GM23248 (cell line): ENCODE measurements at places on chromosomes 7 and 10. TPM values are rescaled to one million over a fixed set of nuclear protein-coding genes. Genes with fewer than 3 reads are reported as not detected.

DNA sequence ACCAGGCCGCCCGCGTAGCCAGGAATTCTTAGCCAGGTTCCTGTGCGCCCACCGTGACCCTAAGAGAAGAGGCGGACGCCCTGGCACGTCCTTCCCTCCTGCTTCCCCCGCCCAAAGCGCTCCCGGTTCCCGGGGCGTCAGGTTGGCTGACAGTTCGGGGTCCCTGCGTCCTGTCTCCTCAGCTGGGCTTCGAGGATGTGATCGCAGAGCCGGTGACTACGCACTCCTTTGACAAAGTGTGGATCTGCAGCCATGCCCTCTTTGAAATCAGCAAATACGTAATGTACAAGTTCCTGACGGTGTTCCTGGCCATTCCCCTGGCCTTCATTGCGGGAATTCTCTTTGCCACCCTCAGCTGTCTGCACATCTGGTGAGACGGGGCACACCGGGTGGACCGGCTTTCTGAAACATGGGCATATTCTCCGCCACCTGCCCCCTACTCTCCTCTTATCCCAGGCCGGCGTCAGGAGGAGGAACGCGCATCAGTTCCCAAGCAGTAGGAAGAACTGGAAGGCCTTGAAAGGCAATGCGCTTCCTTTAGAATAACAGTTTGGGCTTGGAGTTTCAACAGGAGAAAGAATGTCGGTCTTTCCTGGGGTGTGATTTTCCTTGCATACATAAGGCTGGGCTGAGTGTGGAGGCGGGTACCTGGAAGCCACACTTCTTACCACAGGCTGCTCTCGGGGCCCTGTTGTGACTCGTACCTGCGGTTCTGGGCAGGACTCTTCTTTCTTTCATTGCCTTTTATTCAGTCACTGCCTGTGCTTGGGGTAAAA, 728 bp downstream of the CAV2 start:
- DNase-seq = peak; percentile 69

DNA sequence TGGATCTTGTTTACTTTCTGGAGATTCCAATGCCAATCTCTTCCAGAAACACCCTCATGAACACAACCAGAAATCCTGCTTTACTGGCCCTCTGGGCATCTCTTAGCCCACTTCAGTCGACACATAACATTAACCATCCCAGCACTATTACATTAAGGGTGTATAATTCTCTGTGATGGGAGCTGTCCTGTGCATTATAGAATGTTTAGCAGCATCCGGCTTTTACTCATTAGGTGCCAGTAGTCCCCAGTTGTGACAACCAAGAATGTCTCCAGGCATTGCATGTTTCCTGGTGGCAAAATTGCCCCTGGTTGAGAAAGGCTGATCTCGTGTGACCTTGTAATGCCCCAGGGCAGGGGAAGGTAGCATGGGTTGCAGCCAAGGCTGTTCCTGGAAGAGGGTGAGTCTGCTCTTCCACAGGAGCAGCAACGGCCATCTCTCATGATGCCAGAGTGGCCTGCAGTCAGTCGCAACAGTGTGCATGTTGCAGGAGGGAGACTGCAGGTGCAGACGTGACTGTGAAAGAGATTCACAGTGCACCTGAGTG, 2.6 kb upstream of the DDC start:
- no peak for DNase-seq

- DNase-seq = no peak
Observed at GRCh38 chr7:85423209-85423895, 236.5 kb upstream of the SEMA3D start.

- no peak for DNase-seq
Observed at GRCh38 chr10:47253030-47253637, 46.9 kb upstream of the GDF10 start.

DNA sequence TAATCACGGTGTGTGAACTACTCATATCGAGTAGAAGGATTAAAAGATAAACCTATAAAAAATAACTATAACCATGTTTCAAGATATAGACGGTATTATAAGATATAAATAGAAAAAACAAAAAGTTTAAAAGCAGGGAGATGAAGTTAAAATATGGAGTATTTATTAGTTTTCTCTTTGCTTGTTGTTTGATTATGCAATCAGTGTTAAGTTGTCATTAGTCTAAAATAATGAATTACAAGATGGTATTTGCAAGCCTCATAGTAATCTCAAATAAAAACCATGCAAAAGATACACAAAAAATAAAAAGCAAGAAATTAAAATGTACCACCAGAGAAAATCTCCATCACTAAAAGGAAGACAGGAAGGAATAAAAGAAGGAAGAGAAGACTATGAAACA, 83.3 kb downstream of the TES start:
- DNase-seq = no peak

DNA sequence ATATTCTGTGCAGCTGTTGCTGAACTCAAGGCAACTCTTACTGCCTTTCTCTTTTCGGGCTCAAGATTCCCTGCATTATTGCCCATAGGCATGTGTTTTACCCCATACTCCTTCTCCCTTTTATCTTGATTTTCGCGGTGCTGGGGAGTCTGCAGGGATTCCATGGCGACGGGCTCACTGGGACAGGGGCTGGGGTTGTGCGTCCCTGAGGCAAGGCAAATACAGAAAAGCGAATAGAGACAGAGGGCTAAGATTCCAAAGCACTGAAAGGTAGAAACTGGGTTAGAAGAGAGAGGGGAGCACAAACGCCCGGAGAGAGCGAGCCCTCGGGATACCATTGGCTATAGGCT, 519 bp upstream of the RPP38 start:
- no peak for DNase-seq

DNA sequence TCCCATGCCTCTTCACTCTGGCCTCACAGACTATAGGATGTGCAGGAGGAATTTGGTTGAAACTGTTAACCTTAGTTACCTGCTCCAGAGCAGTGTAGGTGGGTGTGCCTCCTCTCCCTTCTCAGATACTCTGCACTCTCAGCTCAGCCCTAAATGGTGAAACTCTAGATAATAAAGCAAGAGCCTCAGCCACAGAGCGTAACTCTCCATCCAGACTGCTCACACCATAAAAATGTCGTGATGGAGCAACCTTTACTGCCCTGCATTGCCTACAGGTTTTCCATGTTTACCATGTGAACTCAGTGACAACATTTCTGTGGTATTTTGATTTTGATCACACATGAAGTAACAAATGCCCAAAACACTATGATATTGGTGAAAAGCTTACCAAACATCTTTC, 227.7 kb downstream of the CREB5 start:
- no peak for DNase-seq

GRCh38 chr7:144410441-144410840, 6.9 kb upstream of the NOBOX start:
- no peak for DNase-seq

DNA sequence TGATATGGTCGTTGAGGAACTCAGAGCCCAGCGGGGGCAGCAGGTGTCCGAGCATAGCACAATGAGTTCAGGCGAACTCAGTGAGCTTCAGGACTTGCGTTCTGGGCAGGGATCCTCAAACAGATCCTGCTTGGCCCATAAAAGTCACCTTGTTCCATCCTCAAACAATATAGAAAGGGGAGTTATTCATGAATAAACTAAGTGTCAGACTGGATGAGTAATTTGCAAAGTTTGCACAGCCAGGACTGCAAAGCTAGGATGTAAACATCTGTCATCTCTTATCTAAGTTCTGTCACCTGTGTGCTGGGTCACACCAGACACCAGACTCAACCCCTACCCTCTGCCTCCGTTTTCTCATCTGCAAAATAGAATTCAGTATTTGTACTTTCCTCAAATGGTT, 58.0 kb upstream of the PFKP start:
- no peak for DNase-seq

- no peak for DNase-seq
Observed at GRCh38 chr7:125057963-125058362, 128.3 kb upstream of the POT1 start.

- no peak for DNase-seq
Observed at GRCh38 chr7:149500201-149500600, 2.6 kb upstream of the ZNF746 start.

- no peak for DNase-seq
Observed at GRCh38 chr10:119784340-119785067, 58.7 kb downstream of the INPP5F start.

- DNase-seq = no peak
Observed at GRCh38 chr7:133947458-133948254, 179.5 kb upstream of the LRGUK start.

DNA sequence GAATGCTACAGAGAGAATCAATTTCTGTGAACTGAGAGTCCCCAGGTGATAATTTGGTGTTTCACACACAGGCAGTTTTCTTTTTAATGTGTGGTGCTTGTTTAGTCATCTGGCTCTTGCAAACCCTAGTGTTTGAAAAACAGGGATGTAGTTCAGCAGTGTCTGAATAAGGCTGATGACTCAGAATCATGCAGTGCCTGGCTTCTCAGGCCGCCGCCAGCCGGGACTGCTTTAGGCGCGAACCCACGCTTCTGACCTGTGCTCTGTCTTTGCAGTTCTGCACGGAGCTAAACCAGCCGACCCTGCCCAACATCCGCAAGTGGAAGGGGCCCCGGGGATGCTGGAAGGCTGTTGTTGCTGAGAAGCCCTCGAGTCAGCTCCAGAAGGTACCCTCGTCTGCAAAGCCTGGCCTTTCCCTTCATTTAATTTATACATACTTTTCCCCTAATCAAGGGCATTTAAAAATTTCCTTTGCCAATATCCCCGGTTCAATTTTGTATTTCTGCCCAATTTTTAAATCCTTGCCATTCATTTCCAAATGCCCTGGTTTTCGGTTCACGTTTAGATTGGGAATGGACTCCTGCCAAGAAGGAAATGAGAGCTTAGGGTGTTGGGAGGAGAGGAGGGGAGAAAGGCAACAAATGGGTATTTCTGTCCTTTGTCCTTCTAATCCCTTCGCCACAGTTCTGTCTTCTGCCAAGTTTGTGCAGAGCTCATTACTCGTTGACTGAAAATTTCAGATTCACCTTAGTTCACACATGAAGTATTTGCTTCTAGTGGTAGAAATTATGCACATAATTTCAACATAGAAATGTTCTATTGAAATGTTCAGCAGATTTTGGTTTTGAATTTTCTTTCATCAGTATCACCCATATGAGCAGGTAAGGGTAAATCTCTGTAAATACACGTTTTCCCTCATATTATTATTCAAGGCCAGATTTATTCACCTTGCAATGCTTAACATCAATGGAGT, 108.5 kb upstream of the ANLN start:
- DNase-seq = peak; percentile 97

DNA sequence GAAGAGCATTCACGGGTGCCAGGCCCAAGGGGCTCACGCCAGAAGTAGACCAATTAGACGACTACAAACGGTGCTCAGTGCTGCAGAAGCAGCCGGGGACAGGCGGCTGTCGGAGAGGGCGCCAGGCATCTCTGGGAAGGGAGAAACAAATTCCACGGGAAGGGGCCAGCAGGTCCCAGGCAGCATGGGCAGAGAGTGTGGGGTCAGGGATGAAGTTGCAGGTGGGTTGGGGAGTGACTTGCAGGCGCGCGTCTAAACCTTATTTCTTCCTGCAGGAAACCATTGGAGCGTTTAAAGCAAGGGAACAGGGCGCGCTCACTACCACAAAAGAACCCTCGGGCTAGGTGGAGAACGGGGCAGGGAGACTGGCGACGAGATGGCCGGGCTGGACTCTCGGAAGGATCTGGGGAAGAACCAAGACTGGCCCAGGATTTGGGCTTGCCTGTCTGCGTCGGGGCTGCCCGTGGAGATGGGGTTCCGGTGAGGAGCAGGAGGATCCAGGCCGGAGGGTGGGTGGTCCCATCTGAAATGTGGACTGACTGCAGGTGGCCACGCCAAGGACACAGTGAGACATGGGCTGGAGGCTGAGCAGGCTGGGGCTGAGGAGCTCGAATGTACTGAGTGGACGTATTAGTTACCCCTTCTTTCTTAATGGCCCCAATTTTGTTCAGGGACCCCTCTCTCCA, 116.3 kb upstream of the DIP2C start:
- DNase-seq = no peak

DNA sequence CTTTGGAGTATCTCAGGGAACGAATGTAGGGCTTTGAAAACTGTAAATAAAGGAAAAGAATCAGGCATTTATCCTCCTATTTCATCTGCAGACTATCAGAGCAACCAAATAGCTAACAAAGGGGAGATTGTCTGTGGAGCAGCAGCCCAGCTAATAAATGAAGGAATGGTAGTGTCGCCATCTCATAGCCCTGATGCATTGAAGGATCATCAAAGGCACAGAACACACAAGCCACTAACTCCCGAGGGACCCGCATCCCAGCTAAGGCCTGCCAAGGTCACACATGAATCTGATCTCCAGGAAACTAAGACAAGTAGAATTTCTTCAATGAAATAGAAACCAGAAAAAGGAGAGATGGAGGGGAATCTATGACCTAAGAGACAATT, 38.2 kb downstream of the CALML5 start:
- peak; percentile 13 for DNase-seq

- DNase-seq = no peak
Observed at GRCh38 chr7:124532166-124532565, 233.4 kb downstream of the GPR37 start.

- DNase-seq = no peak
Observed at GRCh38 chr7:74464931-74465886, 11.5 kb downstream of the GTF2IRD1 start.

GRCh38 chr7:149625340-149625946, 127.8 kb upstream of the ZNF746 start:
- peak; percentile 83 for DNase-seq

- no peak for DNase-seq
Observed at GRCh38 chr10:126729314-126729870, 58.9 kb upstream of the C10orf90 start.

- DNase-seq = no peak
Observed at GRCh38 chr7:145293228-145293701, 457.4 kb upstream of the TPK1 start.

DNA sequence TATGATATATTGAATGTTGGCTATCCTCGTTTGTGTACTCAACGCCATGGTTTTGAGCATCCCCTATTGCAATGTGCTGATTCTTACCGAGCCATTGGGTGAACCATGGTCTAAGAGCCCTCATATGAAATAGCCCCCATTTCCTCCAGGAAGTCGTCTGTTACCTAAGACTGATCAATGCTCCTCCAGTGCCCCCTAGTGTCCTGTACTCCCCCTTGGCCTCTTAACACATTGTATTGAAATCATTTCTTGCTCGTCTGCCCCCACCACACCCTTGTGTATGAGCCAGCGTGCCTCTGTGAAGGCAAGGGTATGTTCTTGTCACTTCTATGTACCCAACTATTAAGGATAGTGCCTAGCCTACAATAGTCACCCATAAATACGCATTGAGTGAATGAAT, 11.2 kb upstream of the SLC35B4 start:
- DNase-seq = peak; percentile 60

Gene ADAP1
- total RNA-seq = 0.38 and 1.1 TPM in 2 replicates

Gene PDZD7
- 0.54 TPM in 1 of 2 replicates, not detected in the other for total RNA-seq

Gene POLL
- 8.5 and 13.1 TPM in 2 replicates for total RNA-seq

Gene TRIM73
- 0.13 and 0.22 TPM in 2 replicates for total RNA-seq

Gene SORBS1
- 0.13 and 1.2 TPM in 2 replicates for total RNA-seq

Gene EXOSC1
- total RNA-seq = 22.1 and 46.8 TPM in 2 replicates

Gene GPR37
- total RNA-seq = not detected in 2 replicates

Gene RBP3
- total RNA-seq = not detected in 2 replicates

Gene OR2A42
- total RNA-seq = 0.25 and 0.32 TPM in 2 replicates

Gene UPK3BL2
- 1.6 TPM in 1 of 2 replicates, not detected in the other for total RNA-seq

Gene BRAT1
- 37.9 and 39.7 TPM in 2 replicates for total RNA-seq

Gene COMTD1
- total RNA-seq = 12.6 and 38.3 TPM in 2 replicates

Gene DRGX
- not detected in 2 replicates for total RNA-seq

Gene SEMA3A
- 36.5 and 48.4 TPM in 2 replicates for total RNA-seq
